ENCODE measurements at places on chromosomes 2 and 18.

- peak; percentile 3 for DNase-seq
These were observed 406.6 kb upstream of the MMADHC start for GRCh38 chr2:149994057-149994728.

GRCh38 chr2:27552941-27553340 lies 29.9 kb upstream of the ZNF512 start:
- DNase-seq, result no peak

GRCh38 chr2:157261199-157261782 lies 3.8 kb downstream of the GALNT5 start:
- DNase-seq, result no peak

DNA sequence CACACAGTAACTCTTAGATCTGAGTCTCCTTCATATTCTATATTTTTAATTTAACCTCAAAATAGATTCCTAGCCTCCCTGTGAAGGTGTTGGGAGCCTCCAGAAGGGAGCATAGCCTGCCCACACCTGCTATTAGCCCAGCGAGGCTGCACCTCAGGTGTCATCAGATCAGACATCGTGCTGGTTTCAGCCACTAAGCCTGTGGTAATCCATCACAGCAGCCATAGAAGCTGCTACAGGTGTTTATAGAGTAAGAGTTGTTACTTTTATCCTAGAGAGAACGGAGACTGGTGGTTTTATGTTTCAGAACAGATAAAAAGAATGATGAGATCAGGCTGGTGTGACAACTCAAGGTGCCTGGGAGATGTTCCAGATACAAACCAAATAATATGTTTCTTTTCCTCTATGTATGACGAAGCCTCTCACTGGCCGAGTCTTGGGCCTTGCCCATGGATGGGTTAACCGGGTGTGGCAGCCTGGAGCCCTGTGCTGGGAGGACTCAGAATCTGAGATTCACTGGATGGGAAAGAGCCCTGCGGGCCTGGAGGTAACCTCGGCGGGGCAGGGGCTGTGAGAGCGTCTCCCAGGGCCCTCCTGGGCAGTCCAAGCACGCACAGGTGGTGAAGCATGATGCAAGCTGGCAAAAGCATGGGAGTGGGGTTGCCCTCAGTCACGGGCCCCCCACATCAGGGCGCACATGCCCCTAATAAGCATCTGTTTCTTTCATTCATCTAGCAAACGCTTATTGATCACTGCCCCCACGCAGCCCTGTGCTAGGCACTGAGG lies 73.7 kb downstream of the MRPS9 start:
- no peak for DNase-seq

DNA sequence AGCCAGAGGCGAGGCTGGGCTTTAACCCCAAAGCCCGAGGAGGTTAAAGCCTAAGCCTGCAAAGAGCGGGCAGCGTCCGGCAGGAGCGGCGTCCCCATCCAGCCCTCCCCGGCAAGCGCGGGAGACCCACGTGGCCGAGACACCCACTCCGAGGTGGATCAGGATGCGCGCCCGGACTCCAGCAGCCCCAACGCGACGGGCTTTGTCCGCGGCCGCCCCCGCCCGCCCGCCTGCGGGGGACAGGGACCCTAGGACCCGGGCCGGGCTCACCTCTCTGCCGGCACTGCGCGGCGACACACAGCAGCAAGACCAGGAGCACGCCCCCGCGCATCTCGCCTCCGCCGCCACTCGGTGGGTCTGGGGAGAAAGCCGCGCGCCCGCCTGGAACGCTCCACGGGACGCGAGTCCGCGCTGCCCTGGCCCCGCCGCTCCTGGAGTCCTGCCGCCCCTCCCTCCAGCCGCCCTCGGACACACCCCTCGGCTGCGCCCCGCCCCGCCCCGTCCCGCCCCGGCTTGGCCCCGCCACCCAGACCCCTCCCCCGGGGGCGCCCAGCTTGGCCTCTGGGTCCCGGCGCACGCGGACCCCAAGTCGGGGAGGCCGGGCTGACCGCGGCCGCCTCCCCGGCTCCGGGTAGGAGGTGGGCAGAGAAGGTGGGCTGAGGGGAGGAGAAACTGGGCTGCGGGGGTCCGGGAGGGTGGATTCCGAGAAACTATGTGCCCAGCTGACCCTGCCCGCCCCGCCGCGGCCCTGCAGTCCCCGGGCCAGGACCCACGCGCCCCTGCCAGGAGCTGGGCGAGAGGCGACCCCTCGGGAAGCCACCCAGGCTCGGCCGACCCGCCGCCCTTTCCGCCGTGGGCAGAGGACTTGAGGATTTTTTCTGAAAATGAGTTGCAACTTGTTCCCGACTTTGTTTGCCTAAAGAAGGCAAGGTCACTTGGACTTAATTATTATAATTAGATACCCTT lies at the start of gene LAMA1:
TSS of gene LAMA1 (minus strand) at position 408 of the 966 bp plus-strand sequence. CDS start at position 331, 77 bp downstream.
- DNase-seq, result no peak

DNA sequence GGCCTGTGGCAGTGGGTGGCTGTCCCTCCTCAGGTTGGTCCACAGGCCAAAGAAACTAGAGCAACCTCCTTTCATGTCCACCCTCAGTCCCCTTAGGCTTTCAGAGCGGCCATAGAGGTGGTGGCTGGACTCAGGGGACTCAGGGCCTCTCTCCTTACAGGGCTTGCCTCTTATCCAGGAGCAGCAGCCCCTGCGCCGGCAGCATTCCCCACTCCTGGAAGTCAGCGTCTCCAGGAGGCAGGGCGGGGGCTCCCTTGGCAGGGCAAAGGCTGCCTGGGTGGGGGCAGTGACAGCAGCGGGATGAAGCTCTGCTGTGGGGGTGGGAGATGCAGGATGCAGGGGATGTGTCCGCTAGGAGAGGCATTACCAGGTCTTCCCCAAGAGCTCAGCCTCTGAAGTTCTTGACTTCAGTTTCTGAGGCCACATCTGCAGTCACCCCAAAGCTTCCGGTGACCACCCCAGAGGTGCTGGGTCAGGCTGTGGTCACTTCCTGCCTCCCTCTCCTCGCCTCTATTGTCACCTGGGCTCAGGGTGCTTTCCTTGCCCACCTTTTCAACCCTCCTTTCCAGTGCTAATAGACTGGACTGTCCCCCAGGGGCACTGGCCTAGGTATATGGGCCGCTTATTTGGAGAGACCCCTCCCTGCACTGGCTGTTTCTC lies 8.6 kb upstream of the GPR55 start:
- DNase-seq, result no peak

DNA sequence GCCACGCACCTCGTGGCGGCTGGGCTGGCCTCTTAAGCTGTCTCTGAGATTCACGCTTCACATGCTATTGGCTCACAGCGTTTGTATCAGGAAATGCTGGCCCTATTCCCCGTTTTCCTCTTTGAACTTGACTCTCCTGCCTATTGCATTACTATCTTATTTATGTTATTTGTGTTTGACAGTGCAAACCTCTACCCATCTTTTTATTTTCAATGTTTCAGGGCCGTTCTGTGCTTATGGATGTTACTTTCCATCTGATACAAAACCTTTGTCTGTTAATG lies 149.9 kb upstream of the TWIST2 start:
- DNase-seq, result no peak

GRCh38 chr18:23340661-23341060 lies 112.4 kb upstream of the RIOK3 start:
- no peak for DNase-seq

DNA sequence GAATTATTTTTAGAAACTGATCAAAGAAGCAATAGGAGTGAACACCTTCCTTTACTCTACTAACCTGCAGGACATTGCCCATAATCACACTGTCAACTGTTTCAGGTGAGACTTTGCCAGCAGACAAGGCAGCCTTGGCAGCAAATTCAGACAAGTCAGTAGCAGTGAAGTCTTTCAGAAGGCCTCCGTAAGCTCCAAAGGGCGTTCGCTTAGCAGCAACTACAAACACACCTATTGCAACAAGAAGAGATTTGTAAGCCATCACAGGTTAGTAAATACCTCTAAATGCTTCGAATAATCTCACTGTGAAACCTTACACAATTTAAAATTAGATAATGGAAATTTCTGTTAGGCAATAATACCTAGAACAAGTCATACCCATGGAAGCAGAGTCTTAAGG lies 10.7 kb downstream of the ACAA2 start:
- no peak for DNase-seq

DNA sequence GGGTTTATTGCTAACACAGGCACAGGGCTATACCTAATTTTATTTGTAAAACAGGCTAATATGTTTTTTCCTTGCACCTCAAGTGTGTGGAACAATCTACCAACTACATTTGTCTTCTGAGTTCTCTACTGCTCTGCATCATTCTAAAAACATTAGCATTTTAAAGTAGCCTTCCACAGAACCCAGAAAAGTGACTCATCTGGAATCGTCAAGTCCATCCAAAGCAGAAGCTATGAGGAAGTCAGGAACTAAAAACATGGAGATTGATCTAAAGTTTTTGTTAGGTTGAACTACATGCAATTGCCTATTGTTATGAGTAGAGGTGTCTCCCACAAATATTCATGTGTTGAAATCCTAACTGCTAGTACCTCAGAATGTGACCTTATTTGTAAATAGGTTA lies 70.9 kb downstream of the SUCLG1 start:
- no peak for DNase-seq

- no peak for DNase-seq
These were observed 163.2 kb downstream of the MTX2 start for GRCh38 chr2:176432434-176432833.

GRCh38 chr2:189870381-189871085 lies 86.3 kb downstream of the PMS1 start:
- DNase-seq, result no peak

DNA sequence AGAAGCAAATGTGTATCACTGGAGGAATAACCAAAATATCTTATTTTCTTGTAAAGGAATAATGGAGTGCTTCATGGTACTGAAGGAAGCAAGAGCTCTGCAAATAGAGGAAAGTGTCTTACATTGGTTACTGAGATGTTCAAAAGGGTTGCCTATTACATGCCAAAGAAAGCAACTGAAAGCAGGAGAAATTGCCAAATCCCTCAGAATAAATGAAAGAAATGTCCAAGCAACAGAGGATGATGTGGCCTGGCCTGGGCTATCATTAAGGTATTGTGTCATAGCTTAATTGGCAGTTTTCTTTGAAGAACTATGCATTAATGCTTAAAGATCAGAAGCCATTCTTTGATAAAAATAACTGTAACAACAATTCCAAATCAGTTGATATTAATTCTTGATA lies 173.7 kb downstream of the RAB3GAP1 start:
- DNase-seq, result no peak

DNA sequence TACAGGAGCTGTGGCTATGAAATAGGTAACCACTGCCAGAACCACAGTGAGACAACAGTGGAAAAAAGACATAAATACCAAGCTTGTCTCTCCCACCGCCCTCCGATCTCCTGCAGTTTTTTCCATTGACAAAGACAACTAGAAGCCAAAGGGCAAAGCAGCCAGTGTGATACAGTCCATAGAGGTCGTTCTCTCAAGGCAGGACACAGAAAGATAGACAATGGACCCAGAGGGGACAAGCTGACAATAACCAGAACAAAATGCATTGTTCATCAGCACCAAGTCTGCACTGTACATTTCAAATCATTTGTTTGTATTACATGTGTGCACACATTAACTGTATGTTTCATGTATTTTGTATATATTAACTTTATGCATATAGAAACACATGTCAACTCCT lies 233.0 kb upstream of the NOL4 start:
- no peak for DNase-seq

DNA sequence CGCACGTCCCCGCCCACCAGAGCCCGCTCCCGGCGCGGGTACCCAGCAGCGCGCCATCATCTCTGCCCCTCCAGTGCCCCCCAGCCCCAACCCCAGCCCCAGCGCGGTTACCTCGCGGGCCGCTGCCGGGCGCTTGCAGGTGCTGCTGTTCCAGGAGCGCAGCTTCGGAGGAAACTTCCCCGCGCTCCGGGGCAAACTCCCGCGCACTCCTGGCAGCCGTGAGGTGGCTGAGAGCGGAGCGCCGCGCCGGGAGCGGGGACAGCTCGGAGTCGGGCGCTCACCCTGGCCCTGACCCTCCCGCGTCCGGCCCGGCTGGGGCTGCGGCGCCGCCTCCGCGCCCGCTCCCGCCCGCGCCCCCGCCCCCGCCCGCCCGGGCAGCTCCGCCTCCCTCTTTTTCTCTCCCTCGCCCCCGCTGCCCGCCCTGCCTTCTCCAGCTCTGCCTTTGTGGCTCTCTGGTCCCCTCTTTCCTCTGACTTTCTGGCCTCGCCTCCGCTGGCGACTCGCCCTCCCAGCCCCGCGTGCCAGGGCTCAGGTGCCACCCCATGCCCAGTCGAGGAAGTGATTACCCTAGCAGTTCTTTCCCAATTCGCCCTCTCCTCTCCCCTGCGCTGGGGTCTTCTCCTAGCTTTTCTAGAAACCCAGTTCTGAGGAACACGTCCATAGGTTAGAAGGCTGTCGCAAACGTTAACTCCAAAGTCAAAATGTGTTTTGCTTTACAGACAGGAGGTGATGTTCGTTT lies at the start of gene CHST9:
TSS of gene CHST9 (minus strand) at position 284 of the 739 bp plus-strand sequence. CDS start 42,499 bp downstream, outside the sequence.
- no peak for DNase-seq

DNA sequence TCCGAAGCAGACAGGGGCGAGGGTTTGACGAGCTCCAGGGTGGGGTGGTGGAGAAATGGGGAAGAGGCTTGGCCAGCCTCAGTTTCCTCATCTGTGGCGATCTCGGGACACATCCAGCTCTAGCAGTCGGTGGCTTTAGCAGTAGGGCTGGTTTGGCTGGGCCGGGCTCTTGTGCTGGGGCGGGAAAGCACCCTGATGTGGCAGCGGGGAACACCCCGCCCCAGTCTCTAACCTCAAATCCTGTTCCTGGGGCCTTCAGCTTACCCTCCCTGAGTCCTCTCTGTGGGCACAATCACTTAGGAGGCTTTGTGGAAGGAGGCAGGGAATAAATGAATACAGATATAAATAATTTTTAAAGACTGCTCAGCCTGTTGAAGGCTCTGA lies 26.5 kb upstream of the MCFD2 start:
- DNase-seq, result no peak

- DNase-seq, result no peak
These were observed 8.5 kb downstream of the MEIS1 start for GRCh38 chr2:66443186-66443978.

DNA sequence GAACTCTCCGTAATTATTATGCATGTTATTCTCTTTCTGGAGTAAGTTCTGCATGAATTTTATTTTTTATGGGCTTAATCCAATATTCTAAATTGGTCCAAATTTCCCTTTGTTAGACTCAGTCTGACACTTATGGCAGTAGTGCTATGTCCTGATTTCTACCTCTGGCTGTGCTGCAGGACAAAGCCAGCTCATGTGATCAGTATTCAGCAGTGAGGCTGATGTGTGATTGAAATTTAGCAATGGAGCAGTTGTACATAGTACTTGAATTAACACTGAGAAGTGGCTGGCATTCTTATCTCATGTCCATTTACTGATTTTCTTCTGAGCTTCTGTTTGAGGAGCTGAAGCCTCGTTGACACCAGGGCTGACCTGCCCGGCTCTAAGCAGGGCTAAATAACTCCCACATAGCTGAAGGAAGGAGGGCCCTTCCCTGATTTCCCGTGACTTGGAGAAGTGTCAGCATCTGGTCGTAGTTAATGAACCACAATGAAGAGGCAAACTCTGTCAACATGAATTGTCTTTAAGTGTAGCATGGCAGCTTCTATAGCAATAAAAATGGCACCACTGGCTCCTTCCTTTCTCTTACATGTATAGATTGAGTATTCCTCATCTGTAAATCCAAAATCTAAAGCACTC lies 159.0 kb upstream of the RASGRP3 start:
- DNase-seq, result no peak

DNA sequence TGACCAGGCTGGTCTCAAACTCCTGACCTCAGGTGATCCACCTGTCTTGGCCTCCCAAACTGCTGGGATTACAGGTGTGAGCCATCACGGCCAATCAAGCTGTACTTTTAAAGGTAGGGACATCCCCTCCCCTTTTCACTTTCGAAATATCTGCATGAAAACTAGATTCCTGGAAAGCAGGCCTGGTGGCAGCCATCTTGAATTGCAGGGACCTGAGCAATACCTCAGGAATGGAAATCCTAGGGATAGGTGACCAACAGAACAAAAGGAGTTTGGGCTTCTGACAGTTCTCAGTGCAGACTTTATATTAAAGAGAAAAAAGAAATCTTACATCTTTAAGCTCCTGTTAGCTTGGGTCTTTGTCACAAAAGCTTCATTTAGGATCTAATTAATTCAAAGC lies 62.6 kb downstream of the KLF7 start:
- no peak for DNase-seq

Measured in NCI-H187 treated with DMSO at 0.1 percent for 48 hours (cell line).